ENCODE measurements at places on chromosomes 4 and X.
A peak's percentile ranks its signal among the peaks of the same experiment; 100 is the strongest.

DNA sequence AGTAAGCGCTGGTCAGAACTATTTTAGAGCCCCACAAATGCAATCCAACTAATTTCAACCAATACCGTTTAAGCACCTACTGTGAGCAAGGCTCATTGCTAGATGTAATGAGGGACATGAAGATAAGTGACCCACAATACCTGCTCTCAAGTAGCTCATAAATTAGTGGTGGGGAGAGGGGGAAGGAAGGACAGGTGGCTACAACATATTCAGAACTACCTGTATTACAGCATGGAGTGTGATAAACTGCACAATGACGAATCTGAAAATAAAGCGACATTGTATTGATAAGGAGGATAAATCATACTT lies 311.6 kb upstream of the DIAPH2 start:
- DNase-seq: no peak

DNA sequence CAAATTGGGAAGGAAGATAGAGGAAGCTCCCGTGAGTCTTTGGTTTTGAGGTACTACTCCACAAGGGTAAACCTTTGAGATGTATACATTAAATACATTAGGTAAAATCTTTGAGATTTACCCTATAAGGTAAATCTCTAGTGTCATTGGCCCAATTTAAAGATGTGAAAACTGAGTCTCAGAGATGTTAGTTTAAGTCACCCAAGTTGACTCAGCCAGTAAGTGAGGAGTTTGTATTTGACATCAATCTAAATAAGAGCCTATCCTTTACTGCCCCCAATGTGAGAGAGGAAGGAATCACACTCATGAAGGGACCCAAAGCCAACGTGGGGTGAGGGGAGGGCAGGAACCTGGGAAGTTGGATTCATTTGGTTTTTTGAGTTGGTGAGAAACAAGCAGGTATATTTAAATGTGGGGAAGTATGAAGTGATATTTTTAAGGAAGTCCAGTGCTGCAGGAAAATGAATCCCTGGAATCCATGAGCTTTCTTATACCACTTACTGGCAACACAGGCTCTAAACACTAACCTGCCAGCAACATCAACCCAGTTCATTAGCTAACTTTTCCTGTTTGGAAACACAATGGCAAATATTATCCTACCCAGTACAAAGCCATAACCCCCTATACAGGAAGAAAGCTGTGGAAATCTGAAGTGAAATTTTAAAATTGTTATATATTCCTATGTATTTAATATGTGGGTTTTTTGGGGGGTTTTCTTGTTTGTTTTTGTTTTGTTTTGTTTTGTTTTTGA lies 55.3 kb downstream of the PALLD start:
- no peak for DNase-seq

DNA sequence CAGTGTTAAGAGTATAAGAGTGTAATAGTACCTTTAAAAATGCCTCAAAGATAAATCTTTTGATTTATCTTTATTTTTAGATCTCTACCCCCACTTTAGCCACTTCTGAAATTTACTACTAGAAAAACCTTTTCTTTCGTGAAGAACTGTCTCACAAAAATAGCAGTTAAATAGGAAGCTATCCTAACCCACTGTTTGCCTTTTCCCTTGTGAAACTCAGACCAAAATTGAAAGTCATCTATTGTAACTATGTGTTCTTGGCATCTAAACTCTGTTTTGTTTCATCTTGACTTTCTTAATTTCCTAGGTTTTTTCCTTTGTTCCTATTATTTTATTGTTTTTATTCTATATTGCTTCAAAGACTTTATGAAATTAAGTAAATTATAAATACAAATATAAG lies 7.8 kb upstream of the TMEM144 start:
- DNase-seq: no peak

GRCh38 chrX:13248867-13249486 lies 70.9 kb downstream of the ATXN3L start:
- no peak for DNase-seq

DNA sequence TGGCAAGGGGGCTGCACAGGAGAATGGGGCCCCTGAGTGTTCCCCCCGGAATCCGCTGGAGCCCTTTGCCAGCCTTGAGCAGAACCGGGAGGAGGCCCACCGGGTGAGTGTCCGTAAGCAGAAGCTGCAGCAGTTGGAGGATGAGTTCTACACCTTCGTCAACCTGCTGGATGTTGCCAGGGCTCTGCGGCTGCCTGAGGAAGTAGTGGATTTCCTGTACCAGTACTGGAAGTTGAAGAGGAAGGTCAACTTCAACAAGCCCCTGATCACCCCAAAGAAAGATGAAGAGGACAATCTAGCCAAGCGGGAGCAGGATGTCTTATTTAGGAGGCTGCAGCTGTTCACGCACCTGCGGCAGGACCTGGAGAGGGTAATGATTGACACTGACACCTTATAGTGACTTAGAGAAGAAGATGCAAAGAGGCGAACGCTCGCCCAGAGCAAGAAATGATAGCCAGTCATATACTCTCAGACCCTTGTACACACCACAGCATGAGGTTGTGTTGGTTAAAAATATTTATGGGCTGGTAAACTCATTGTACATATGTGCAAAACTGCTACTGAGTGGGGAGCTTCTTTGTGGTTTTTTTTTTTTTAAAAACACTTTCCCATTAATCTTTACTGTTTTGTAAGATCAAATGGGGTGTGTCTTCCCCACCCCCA lies 52.5 kb downstream of the JADE1 start:
- DNase-seq: no peak

DNA sequence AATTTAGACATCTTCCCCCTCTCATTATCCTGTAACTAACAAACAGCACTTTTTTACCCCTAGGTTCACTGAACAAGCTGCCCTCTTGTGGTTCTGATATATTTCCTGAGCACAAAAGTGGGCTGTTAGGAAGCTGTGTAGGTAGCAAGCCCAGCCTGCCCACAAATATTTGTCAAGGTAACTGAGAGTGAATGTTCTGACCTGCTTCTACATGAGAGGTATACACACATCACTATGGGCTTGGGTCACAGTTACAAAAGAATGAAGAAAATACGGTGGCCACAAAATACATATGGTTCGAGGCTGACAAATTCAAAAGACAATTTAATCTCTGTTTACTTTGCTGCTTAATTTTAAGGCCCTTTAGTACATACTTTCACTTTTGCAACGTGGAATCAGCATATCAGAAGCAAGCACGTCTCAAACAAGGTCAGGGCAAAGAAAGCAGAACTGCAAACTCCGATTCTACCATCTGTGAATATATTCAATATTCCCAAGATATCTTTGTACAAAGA lies 78.7 kb downstream of the RBM47 start:
- DNase-seq: peak; percentile 4

DNA sequence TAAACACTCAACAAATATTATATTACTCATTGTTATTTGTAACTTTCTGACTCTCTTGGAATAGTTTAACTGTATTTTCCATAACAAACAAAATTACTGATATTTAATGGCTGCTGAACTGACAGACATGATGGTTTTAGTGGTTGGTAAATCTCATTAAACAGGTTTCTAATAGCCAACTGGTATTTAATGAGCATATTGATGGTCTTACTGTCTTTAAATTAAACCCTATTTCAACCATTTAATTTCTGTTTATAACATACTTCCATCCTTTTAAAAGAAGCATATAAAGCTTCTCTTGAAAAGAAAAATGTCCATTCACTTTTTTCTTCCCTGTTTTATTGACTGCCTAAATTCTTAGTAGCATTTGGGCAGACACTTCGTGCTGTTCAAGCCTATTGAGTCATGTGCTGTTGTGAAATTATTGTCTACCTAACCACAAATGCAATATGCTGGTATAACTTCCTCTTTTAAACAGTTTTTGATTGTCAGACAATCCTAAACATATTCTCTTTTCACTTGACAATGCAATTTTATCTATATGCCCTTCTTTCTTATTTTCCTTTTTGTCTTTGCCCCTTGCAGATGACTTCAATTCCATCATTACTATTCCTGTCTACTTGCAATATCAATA lies 163.9 kb upstream of the SLC7A11 start:
- no peak for DNase-seq

GRCh38 chr4:140116442-140117104 lies 37.4 kb downstream of the MAML3 start:
- DNase-seq: no peak

- peak; percentile 4 for DNase-seq
Observed at GRCh38 chr4:65546882-65547416, 123.3 kb downstream of the EPHA5 start.

- no peak for DNase-seq
Observed at GRCh38 chrX:145394344-145394743, 147.0 kb downstream of the SPANXN1 start.

DNA sequence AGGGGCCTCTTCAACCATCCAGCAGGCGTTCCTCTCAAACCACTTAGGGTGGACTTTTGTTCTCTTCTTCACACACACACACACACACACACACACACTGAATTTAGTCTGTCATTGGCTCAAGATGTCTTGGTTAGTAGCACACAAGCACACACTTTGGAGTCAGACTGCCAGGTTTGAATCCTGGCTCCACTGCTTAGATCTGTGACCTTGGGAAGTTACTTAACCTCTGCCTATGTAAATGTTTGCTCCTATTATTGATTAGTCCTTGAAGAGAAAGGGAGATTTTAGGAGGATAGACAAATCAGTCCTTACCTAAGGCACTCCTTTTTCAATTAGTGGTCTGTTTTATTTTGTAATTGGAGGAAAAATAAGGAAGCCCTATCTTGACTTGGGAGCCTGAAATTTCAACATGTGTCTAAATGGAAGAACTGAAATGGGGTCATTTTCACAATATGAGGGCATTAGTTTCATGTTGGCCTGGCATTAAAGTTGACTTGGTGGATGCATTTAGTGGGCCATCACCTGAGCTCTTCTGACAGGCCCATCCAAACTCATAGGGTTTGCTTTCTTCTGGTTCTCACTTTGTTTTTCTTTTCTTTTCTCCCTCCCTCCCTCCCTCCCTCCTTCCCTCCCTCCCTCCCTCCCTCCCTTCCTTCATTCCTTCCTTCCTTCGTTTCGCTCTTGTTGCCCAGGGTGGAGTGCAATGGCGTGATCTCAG lies 13.3 kb upstream of the TMEM131L start:
- DNase-seq: peak; percentile 12

DNA sequence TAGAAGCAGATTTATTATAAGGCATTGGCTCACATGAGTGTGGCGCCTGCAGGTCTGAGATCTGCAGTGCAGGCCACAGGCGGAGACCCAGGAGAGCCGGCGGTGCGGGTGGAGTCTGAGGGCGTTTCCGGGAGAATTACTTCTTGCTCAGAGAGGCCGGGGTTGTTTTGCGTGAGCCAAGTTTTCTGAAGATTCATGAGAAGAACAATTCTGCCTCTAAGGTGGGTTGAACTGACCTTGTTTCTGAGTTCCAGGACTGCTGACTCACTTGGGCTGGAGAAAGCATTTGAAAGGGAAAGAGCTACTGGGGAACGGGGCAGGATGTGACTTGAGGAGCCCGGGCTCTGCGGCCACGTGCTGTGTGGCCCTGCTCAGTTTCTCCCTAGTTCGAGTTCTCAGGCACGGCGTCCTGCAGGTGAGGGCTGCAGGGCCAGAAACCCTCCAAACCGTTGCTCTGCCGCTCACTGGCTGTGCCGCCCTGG lies 36.7 kb upstream of the SORCS2 start:
- no peak for DNase-seq

GRCh38 chr4:12612876-12613275 lies 871.3 kb downstream of the RAB28 start:
- no peak for DNase-seq

All from NCI-H2227 treated with DMSO at 0.1 percent for 48 hours (cell line).